ENCODE measurements at places on chromosomes 4 and X.

DNA sequence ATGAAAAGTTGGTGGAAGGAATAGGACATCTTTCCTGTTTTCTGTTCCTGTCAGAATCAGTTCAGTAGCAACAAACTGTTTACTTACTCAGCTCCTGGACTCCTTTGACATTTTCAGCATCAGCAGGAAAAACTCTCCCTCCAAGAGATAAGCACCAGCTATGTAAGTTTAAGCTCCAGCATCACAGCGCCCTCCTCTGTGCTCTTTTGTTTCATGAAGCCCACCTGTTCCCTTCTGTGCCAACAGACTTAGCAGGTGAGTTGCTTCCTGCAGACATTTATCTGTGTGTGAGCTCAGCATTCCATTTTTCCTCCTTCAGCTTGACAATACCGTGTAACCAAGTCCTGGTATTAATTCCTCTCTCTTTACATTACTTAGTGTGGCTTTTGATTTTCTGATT lies 644.1 kb upstream of the AGA start:
- no peak for DNase-seq

- DNase-seq: no peak
Observed at GRCh38 chr4:73392936-73393335, 11.2 kb upstream of the ALB start.

- DNase-seq: no peak
Observed at GRCh38 chrX:3540105-3540504, 173.3 kb downstream of the PRKX start.

- DNase-seq: no peak
Observed at GRCh38 chr4:75248770-75249407, 265.3 kb downstream of the RCHY1 start.

DNA sequence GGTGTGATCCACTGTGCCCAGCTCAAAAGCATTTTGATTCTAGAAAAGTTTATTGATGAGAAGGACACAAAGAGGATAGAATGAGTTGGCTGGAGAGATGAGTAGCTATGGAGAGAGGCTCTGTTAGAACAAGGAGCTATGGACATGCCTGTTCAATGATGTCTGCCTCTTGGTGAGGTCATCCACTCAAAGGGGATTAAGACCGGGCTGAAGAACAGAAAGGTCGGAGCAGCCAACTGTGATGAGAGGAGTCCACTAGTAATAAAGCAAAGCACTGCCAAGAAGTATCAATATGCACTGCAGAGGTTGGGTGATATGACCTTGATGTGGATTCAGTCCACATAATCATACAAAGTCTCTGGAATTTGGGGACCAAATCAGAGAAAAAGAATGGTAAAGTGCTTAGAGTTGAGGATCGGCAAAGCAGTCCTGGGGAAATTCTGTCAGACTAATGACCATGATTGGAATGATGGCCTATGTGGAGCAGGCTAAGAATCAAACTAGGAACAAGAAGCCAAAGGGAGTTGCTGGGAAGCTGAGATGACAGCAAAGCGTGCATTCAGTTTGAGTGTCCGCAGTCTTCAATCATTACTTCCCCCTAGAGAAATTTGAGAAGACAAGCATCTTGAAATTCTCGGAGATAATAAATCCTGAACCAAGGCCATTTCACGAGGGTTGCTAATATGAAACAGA lies 55.7 kb upstream of the MMAA start:
- no peak for DNase-seq

GRCh38 chr4:176043838-176044588 lies 21.6 kb upstream of the WDR17 start:
- DNase-seq: no peak

DNA sequence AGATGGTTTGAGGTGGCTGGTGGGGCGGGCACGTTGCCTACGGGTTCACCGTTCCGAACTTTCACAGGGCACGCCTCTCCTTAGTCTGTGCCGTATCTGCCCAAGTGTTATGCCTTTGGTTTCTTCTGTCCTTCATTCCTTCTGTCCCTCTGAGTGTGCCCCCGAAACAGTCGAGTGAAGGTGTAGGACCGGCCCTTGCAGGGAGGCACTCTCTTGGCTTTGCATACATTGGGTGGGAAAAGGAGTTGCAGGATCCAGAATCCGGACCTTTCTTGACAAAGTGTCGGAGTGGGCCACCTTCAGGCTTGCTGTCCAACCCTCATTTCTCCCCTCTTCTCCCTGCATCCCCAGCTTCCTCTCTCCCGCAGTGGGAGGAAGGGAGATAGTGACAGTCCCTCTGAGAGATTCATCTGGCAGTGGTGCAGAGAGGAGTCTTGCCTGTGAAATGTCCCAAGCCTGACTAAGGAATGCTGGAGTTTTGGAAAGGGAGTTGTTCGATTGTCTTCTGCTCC lies 569 bp downstream of the ARFIP1 start:
- no peak for DNase-seq

- DNase-seq: no peak
Observed at GRCh38 chrX:31929366-31929765, 857.5 kb upstream of the FTHL17 start.

- DNase-seq: no peak
Observed at GRCh38 chr4:138163171-138163570, 79.0 kb downstream of the SLC7A11 start.

- DNase-seq: no peak
Observed at GRCh38 chr4:78083035-78083434, 25.9 kb downstream of the FRAS1 start.

- DNase-seq: no peak
Observed at GRCh38 chrX:71489540-71489939, 43.4 kb upstream of the OGT start.

All from GM12878 (cell line).